ENCODE measurements at places on chromosomes 11 and 22. TPM values are rescaled to one million over a fixed set of nuclear protein-coding genes. Genes with fewer than 3 reads are reported as not detected.

- DNase-seq, result no peak
Observed at GRCh38 chr22:33829546-33830280, 90.6 kb downstream of the LARGE1 start.

GRCh38 chr22:29292379-29292778, 14.1 kb upstream of the GAS2L1 start:
- no peak for DNase-seq

DNA sequence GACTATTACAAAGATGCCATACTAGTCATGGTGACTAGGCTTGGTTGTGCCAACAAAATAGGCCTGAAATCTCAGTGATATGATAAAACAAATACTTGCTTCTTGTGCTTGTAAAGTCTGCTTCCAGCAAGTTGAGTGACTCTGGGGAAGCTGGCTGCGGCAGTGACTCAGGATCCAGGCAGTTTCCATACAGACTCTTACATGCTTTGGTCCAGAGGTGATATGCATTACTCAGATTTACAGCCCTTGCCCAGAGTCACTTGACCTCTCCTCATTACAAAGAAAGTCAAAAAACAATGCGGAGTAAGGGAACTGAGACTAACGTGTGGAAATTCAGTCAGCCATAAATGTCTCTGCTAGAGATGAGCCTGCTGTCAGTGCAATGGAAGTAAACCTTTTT, 387.5 kb downstream of the KCNA4 start:
- no peak for DNase-seq

GRCh38 chr11:20337526-20338154, 25.9 kb upstream of the HTATIP2 start:
- DNase-seq, result no peak

- no peak for DNase-seq
Observed at GRCh38 chr11:59730896-59731565, 17.4 kb upstream of the OR10V1 start.

DNA sequence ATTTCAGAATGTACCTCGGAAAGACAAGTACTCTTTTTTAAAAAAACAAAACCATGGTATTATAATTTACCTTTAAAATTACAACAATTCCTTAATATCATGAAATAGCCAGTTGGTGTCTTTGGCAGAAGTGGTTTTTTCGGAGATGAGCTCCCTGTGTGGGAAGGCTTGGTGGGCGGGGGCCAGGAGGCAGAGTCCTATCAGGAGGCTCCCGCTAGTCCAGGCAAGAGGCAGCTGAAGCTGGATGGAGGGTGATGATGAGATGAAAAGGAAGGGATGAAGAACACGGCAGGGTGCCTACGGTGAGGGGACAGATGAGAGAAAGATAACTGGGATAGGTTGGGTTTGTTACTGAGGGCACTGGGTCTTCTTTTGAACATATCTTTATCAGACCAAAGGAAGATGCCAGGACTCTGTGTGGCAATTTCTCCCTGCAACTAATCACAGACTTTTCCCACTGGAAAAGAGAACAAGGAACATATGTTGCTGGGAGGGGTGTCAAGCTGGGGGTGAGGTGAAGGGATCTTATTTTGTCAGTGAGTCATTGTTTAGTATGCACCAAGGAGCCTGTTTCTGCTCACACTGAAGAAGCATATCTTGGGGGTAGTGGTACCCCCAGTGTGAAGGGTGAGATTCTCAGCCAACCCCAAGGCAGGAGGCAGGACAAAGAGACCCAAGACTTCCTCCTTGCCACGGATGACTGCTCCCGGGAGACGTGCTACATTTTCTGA, 91.5 kb upstream of the YWHAH start:
- DNase-seq, result no peak

LMO1 gene
- not detected for total RNA-seq
